LHCN-M2 (cell line): ENCODE measurements at places on chromosomes 5 and 9.

GRCh38 chr5:137167187-137167586 is 331.9 kb downstream of the SPOCK1 start:
- DNase-seq, result no peak

- DNase-seq, result no peak
Measured at GRCh38 chr5:39169081-39169480, 50.3 kb downstream of the FYB1 start.

DNA sequence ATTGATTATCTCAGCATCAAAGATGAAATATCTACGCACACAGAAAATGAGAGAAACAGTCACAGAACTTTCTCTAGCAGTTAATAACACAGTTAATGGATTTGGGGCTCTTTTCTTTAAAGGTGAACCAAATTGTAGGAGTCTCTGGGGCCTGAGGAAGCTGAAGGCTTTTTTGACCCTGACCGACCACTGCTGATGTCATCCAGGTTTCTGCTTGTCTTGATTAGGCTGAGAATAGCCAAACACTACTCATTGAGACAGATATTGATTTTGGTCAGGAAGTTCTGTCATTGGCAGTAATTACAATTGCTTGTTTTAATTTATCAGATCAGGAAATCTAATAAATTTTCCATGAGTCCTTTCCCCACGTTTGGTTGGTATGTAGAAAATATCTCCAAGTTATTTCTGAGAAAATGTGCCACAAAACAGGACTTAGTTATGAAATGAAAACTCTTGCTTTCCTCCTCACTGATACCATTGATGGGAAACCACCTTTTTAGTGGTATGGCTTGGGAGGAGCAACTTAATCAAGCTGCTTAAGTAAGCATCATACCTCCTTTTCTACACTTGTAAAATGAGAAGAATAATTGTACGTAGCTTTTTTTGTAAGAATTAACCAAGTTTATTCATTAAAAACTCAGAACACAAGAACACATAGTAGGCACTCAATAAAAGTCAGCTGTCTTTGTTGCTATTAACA is 19.7 kb downstream of the CARTPT start:
- DNase-seq, result no peak

GRCh38 chr9:130301483-130302286 is 36.1 kb downstream of the HMCN2 start:
- no peak for DNase-seq

DNA sequence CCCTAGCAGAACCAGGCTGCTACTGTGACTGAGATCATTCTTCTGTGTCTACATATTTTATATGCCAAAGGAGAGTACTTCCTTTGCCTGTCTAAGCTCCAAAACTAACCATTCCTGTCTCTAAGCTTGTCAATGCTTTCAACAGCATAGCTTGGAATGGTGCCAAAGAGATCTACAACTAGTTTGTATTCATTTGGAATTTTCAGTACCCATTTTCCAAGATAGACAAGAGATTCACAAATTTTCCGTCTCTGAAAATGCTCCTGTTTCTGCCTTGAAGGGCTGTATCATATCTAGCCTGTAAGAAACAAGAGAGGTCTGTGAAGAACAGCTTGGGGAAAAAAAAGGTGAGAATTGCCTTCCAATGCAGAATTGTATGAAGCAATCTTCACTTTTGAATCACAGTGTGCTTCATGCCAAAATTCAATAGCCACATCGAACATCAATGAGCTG is 334.4 kb upstream of the ACTBL2 start:
- peak; percentile 27 for DNase-seq

DNA sequence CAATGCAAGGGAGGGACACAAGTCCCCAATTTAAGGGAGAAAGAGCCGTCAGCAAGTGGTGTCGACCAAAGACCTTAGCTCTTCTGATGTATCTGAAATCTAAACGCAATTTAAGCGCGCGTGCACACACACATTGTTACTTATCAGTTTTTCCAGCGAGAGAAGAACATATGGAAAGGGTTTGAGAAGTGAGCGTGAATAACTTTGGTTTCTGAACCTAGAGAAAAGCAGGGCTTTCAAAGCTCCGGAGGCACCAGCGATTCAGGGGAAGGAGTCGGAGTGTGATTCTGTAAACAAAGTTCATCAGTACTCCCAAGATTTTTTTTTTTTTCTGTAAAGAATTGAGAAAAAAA is 191.8 kb downstream of the MEF2C start:
- no peak for DNase-seq

- peak; percentile 29 for DNase-seq
Measured at GRCh38 chr5:125411744-125412560, 665.5 kb upstream of the ZNF608 start.

- DNase-seq, result no peak
Measured at GRCh38 chr5:85931220-85931619, 686.5 kb upstream of the COX7C start.

DNA sequence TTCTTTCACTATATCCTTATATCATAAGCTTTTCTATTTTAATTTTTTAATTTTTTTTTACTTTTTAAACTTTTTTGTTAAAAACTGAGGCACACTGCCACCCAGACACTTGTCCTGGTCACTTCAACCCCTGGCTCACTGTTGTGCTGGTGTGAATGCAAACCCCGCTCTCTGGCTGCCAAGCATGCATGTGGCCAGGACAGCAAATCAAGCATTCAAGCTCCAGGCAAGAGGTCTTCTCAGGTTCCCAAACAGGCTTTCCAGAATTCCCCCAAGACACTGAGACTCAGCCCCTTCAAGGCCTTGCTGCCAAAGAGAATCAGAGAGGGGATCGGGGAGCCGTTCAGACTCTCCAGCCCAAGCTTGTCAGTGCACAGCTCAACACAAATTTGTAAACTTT is 139.9 kb downstream of the FANCC start:
- no peak for DNase-seq

DNA sequence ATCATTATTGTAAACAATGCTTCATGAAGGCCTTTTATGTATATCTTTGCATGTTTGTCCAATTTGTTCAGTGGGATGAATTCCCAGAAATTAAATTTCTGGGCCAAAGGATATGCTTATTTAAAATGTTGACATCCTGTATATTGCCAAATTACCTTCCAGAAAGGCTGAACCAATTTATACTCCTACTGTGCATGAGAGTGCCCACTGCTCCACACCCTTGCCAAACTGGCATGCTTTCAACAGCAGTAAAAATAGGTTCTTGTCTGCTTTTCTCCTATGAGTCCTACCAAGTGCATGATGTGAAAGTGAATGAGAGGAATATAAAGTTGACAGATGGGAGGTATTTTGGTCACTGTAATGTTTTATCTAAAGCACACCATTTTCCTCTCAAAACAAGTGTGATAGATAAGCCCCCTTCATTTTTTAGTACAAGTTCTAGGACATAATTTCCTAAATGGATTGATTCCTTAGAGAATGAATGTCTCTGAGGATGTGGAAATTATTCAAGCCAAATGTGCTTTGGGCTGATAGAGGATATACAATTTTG is 70.5 kb upstream of the ERBIN start:
- DNase-seq, result no peak

DNA sequence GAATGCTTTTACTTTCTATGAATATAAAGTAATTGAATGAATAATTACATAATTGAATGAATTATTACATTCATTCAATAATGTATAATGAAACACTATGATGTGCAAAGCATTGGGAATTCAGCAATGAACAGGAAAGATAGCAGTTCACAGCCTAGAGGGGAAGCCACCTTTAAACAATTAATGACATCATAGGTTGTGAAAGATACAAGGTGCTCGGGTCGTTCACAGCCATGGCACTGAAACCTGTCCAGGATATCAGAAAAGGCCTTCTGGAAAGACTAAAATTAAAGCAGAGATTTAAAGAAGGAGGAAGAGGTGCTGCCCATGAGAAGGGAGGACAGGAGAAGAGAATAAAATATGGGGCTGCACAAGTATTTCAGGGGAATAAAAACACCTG is 171.4 kb upstream of the KLF4 start:
- no peak for DNase-seq

DNA sequence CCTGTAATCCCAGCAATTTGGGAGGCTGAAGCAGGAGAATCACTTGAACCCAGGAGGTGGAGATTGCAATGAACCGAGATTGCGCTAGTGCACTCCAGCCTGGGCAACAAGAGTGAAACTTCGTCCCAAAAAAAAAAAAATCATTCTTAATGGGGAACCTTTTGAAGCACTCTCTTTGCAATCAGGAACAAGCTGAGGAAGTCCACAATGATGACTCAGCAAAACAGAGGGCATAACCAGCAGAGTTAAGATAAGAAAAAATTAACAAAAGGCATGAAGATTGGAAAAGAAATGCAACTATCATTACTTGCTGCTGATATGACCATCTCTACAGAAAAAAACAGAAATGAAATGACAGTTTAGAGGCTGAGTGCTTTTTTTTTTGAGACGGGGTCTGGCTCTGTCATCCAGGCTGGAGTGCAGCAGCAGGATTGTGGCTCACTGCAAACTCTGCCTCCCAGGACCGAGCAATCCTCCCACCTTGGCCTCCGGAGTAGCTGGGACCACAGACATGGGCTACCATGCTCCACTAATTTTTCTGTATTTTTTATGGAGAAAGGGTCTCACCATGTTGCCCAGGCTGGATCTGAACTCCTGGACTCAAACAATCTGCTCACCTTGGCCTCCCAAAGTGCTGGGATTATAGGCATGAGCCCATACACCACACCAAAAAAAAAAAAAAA is 88.0 kb downstream of the FNBP1 start:
- no peak for DNase-seq

DNA sequence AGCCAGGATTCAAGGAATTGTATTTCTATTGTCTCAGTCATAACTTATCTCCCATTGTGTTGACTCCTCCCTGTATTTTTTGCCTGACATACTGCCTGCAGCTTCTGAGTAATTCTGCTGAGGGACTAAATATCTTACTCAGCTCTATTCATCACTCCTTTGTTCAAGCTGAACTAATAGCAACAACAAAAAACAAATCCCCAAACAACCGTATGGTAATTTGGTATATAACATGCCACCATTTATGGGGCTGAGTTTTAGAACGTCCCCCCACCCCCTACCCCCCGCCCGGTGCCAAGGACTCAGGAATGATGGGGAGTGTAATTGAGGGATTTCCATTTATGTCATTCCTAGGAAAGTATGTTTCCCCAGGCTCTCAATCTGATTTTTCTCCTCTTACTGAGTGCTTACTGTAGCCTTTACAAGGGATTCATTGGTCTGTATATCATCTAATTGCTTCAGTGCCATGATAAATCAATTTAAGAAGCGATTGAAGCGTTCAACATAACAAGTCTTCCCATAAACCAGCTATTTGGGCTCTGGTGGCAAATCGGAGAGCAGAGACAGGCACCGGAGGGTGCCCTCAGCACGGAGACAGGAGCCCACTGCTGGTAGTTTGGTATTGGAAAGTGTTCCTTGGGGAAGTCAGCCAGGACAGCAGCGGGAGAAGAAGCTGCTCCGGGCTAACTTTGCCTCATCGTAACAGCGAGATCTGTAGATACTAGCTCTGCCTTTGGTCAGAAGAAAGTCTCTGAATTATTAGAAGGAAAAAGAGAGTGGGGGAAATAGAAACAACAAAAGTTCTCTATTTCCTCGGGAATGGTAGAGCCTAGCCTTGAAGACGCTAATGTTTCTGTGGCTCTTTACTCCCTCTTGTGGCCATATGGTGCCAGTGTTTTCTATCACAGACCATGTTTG is 40.7 kb upstream of the HSD17B4 start:
- DNase-seq, result peak; percentile 78

DNA sequence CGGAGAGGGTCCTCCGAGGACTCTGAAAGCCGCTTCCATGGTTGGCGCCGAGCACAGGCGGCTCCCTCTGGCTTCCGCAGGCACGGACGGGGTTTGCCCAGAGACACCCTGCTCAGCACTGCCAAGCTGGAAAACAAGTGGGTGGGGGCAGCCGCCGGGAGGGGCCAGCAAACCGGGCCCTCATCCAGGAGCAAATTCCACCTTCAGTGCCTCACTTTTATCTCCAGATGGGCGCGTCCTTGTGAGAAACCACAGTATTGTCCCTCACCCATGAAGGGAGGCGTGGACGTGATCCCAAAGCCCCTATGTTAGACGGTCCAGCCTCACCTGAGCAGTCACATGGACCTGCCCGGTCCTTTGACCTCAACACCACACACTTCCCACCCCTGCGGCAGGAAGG is 29.0 kb downstream of the MED10 start:
- no peak for DNase-seq

- DNase-seq, result no peak
Measured at GRCh38 chr5:118923295-118924005, 64.9 kb downstream of the DTWD2 start.

DNA sequence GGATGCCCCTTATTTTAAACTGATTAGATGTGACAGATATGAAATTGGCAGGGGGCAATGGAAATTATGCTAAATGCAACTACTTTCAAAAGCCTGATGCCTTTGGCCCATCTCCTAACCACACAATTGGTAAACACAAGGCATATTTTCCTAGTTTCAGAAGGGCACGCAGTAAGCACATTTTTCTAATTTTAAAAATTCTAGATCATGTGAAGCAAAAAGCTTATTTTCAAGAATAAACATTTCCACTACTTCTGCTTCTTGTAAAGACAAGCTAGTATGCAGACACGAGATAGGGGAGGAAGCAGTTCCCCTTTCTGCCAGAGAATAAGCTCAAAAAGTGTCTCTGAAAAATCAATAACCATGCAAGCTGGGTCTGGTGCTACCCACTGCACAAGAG is 67.7 kb downstream of the ABCA1 start:
- no peak for DNase-seq

- DNase-seq, result no peak
Measured at GRCh38 chr5:116360008-116360853, 214.4 kb downstream of the SEMA6A start.

GRCh38 chr5:157509587-157509986 is 49.6 kb downstream of the NIPAL4 start:
- no peak for DNase-seq

DNA sequence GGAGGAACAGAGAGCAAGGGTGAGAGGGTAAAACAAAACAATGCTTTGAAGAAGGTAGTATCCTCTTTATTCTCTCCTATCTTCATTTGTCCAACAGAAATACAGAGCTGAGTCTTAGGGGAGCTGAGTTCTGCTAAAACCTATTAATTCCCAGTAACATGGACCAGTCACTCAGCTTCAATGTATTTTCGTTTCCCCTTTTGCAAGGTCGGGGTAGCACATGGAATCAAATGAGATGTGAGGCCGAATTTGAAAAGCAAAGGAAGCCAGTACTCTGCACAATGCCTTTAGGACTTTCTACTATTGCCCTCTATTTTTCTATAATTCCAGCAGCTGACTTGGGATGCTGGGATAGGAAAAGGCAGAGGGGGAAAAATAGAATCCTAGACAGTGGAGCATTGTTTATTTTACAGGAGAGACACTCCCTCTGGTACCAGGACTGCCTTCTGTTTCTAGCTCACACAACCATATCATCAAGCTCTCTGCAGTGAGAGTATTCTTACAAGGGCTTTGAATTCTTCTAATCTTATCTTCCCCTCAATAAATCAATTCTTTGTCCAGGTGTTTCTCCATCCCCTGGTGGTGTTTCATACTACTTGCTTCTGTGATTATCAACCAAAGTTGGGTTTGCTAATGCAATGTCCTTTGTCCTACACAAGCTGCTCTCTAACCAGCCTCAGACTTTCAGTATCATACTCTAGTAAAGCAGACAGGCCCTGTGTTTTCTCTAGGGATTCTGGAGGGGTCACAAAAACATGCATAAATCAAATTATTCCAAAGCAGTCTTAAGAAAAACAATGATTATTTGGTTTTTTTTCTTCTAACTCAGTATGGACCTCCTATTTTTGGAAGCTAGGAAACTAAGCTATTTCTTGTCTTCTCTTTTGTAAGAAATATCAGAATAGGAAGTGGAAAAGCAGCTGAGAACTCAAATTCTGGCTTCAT is 341.5 kb downstream of the OSTF1 start:
- no peak for DNase-seq

GRCh38 chr5:12848709-12849108 is 944.5 kb upstream of the CTNND2 start:
- DNase-seq, result no peak
